ENCODE measurements at places on chromosomes 7 and 10.

DNA sequence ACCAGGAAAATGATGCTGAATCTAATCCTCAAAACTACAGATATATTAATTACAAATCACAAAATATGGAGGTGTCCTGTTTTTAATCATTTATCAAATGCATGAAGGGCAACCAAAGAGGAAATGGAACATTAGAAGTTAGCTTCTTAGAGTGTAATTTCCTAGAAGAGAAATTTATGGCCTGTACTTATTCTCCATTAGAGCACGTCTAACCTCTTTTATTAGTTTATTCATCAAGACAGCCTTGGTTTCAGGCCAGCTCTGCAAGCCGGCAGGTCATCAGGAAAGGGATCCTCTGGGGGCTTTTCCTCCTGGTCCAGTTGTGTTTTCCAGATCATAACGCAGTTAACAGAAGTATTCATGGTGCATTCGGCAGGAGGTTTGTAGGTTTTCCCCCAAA is 517.6 kb downstream of the KCNMA1 start:
- DNase-seq: no peak

DNA sequence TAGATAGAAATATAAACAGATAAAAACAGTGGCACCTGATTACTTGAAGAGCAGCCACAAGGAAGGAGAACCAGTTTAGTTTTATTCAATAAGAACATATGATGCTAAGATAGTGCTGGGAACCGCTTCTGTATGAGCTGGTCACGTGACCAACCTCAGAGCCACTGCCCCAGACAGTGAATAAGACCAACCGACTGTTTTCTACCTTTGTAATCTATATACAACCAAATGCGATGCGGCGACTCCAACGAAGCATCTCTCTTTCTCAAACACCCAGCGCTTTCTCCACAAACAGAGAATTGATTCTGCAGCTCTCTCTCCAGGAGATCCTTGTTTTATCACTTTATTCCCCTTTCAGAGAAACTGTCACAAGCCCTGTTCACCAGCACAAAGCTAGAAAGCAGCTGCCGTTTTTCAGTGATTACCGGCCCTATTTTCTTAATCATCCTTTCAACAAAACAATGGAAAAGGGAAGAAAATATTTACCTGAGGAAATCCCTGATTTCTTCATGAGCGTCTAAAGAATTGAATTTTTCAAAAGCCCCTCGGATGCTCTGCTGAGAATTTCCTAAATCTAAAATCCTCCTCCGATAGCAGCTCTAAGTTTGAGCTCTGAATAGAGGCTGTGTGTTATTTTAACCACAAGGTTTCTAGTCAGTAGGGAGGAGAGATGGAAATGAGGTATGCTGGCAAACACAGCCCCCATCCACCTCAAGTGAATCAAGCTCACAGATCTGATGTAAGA is 55.7 kb upstream of the JCAD start:
- no peak for DNase-seq

DNA sequence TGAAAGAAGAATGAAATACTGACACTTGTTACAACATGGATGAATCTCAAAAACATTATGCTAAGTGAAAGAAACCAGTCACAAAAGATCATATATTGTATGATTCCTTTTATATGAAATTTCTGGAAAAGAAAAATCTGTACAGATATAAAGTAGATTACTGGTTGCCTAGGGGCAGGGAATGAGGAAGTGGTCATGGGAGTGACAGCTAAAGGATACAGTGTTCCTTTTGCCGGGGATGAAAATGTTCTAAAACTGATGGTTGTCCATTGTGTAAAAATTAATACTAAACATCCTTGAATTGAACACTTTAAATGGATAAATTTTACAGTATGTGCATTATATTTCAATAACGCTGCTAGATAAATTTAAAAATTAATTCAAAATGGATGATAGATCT is 25.1 kb downstream of the ALOX5 start:
- no peak for DNase-seq

GRCh38 chr7:29853072-29853471 is 46.8 kb downstream of the WIPF3 start:
- DNase-seq: no peak

GRCh38 chr7:8491544-8492489 is 58.4 kb downstream of the NXPH1 start:
- DNase-seq: no peak

- DNase-seq: no peak
Measured at GRCh38 chr7:115582956-115583355, 447.6 kb downstream of the TFEC start.

GRCh38 chr10:24503461-24504320 is 220.0 kb downstream of the ARHGAP21 start:
- DNase-seq: no peak

DNA sequence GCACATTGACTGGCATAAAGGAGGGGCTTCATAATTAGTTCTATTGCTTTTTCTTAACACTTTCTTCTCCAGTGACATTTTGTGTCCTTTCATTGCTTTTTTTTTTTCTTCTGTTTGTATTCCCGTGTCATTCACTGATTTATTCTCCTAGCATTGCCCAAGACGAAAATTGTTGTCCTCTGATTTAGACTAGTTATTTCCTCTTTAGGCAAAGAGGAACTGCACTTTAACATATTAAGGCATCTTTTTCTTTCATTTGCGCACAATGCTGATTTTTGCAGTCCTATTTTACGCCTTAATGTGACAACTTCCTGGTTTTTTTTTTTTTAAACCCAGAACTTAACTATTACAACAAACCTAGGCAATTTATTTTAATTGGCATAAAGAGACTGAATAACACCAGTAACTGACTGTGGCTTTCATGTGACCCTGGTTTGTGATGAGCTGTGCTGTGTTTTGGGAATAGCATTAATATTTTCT is 39.7 kb downstream of the ARID5B start:
- no peak for DNase-seq

DNA sequence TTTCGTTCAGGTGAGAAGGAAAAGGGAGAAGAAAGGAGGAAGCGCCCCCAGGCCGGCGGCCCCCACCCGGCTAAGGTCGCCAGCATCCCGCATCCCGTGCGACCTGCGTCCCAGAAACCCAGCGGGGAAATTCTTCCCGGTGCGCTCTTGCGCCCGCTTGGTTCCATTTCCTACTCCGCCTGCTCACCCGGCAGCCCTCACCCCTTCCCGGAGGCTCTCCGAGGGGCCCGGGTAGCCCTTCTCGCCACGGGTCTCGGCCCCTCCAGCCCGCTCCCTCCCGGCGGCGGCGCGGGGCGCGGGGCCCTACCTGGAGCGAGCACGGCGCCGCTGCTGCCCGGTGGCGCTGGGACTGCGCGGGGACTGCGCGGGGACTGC is at the start of gene PRKCQ:
Gene PRKCQ, minus strand, starts transcription at position 373 of the 375 bp plus-strand sequence. CDS start 65,141 bp downstream, outside the sequence.
- DNase-seq: no peak

- no peak for DNase-seq
Measured at GRCh38 chr10:48568131-48568530, 36.7 kb downstream of the ARHGAP22 start.

DNA sequence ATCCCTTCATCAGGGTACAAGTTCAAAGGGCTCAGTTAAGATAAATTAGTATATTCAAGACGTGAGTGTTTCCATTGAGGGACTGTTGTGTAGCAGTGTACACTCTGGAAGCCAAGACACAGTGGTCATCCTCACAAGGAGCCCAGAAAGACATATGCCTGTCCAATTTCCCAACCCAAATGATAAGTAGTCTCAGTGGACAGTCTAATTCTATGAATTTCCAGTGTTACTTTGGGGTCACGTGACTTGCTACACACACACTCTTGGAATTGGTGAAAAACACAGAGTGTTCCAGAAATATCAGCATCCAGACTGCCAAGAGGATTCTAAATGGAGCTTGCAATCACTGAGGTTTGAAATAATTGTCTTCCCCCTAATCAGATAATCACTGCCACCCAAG is 365.1 kb downstream of the WDR11 start:
- DNase-seq: no peak

- DNase-seq: no peak
Measured at GRCh38 chr7:47277321-47277781, 304.6 kb downstream of the TNS3 start.

GRCh38 chr10:53162856-53163255 is 390.3 kb upstream of the MBL2 start:
- DNase-seq: no peak

DNA sequence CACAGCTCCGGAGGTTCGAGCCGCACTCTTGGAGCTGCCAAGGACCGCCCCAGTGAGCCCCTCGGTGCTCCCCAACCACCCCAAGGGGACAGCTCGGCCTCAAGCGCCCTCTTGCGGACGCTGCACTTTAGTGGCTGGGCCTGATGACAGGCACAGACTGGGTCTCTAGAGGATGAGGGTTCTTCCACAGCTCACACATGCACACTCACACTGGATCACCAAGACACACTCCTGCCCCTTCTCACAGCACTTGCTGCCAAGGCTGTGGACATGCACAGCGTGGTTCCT is 2.1 kb downstream of the RET start:
- DNase-seq: no peak

- DNase-seq: no peak
Measured at GRCh38 chr10:102505462-102506115, 1.8 kb downstream of the SUFU start.

DNA sequence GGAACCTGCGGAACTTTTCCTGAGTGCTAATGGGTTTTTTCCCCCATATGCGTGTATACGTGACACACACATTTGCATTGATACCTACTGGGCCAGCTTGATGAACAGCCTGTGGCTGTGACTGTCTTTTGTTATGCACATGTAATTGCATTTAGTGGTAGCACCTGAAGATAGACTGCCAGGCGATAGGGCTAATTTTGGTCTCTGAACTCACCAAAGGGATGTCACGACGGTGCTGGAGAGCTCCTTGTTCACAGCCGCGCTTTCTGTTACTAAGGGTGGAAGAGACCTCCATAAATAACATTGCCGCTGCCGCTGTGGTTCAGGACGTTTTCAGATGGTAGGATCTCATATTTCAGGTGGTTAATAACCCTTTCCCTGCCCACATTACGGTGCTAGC is 133.2 kb downstream of the CAMK1D start:
- no peak for DNase-seq

- no peak for DNase-seq
Measured at GRCh38 chr7:141071855-141072547, 1.9 kb upstream of the TMEM178B start.

- no peak for DNase-seq
Measured at GRCh38 chr10:102752266-102752930, 8.7 kb downstream of the WBP1L start.

- DNase-seq: peak; percentile 41
Measured at GRCh38 chr7:149773446-149774236, at the start of gene ZNF467. Gene ZNF467 (minus strand): TSS chr7:149773588. CDS start chr7:149771032, 2,556 bp downstream.

GRCh38 chr7:13532028-13532753 is 457.3 kb downstream of the ETV1 start:
- no peak for DNase-seq

- no peak for DNase-seq
Measured at GRCh38 chr10:88617772-88618300, 31.3 kb downstream of the LIPJ start.

- no peak for DNase-seq
Measured at GRCh38 chr10:9762966-9763656, 1254.6 kb upstream of the CELF2 start.

GRCh38 chr7:93442478-93443224 is 131.9 kb downstream of the CALCR start:
- DNase-seq: no peak

DNA sequence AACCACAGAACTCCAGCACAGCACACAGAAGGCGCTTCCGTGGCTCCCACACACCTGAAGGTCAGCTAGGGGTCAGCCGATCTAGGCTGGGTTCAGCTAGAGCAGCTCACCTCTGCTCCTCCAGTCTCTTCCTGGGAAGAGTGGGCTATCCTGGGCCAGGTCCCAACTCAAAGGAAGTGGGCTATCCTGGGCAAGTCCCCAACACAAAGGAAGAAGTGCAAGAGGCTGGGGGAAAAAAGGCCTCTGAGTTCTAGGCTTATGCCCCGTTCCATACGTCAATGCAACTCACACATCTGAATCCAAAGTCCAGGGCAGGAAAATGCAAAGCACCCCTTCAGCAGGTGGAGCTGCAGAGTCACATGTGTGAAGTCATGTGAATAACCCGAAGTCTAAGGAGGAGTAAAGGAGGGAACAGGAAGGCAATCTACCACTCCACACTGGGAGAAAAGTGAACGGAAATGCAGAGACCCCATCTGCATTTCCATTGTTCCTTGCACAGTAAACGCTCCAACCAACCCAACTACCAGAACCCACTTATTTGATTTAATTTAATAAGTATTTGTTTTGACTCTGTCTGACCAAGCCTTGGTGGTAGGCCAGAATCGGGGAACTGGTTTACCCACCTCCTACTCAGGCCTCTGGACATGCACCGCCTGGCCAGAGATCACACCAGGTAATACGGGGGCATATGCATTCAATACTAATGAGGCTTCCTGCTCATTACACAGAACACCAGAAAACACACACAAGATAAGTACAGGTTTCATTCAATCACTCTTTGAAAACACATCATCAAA is 95.5 kb upstream of the RNF32 start:
- no peak for DNase-seq

DNA sequence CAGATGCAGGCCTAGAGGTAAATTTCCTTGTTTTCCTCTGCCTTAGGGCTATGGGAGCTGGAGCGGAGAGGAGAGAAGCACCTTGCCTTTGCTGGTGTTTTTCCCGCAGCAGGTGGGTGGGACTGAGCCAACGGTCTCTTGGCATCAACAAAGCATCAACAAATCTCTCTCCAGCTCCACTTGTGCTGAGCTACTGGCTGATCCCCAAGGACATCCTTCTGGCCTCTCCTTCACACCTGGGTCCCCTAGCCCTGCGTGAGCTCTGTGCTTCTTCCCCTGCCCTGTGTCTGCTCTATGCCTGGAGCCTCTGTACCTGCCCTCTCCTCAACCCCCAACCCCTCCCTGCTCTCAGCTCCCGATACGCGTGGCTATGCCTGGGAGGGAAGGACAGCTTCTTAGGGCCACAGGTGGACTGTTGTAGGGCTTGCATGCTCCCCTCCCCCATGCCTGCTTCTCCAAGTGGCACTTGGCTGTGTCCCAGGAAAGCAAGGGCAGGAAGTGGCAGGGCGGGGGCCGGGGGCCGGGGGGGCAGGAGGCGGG is 3.2 kb upstream of the CLDN4 start:
- DNase-seq: no peak

- no peak for DNase-seq
Measured at GRCh38 chr10:16182144-16182543, 254.7 kb upstream of the PTER start.

GRCh38 chr7:22116451-22117030 is 170.8 kb upstream of the CDCA7L start:
- no peak for DNase-seq

DNA sequence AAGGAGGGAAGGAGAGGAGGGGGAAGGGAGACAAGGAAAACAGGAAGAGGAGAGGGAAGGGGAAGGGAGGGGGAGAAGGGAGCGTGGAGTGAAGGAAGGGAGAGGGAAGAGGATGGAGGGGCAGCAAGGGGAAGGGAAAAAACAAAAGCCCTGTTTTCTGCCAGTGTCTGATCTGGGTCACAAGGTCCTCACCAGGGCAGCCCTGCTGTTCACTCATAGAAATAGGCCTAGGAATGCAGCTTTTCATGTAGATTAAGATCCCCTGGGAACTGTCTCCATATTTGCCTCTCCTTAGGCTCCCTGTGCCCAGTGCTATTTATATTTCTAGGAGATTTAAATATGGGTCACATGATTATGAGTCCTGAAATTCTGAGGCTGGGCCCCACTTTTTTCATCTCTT is 790.7 kb downstream of the TNS3 start:
- DNase-seq: no peak

Measured in activated CD8-positive, alpha-beta memory T cell treated with anti-CD3 and anti-CD28 coated beads for 1 hour (primary cell).